ENCODE measurements at places on chromosomes 5 and 9.

- no peak for DNase-seq
These were observed 16.3 kb upstream of the LTC4S start for GRCh38 chr5:179777456-179777855.

DNA sequence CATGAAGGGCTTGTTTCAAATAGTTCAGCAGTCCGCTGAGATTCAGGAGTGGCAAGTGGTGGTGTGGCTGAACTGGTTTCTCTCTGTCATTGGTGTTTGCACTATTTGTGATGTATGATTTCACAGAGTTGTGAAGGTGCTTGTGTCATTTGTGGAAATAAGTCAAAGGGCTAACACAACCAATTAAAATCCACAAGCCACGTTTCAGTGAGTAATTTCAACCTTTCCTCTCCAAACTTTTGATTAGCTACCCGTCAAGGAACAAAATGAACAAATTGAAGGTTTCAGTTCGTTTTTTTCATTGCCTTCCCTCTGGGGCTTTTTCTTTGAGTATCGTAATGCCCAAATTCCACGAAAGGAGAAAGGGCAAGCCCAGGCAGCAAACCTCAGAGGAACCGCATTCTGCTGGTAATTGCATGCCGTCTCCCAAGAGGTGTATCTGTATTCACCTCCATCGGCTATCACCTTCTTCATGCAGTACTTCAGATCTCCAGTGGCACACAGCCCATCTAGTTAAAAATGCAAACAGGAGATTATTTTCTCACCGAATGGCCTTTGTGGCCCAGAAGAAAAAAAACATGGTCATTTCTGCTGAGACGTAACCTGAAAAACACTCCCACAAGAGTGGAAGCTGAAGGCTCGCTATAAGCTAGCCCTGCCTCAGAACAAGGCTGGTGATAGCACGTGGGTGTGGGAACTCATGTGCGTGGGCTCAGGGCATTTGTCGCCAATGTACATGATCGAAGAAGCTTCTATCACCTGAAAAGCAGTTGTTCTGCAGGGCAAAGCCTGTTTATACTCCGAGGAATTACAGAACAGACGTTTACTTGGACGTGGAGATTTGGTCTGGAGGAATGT is 197.1 kb downstream of the NR3C1 start:
- no peak for DNase-seq

DNA sequence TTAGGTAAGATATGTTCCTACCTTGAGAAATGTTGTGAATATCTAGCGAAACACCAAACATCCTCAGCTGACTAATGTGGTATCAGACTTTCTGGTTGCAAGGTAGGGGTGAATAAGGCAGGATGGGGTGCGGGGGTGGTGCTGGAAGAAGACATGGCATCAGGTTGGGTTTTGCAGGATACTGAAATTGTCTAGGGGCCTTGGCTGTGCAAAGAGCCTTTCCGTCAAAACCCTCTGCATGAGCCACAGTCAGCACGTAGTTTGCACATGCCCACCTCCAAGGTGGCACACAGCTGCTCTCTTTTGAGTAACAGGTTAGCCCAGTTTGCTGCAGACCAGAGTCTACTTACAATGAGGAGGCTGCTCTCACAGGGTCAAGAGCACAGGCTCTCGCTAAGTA is 42.0 kb downstream of the SFXN1 start:
- no peak for DNase-seq

DNA sequence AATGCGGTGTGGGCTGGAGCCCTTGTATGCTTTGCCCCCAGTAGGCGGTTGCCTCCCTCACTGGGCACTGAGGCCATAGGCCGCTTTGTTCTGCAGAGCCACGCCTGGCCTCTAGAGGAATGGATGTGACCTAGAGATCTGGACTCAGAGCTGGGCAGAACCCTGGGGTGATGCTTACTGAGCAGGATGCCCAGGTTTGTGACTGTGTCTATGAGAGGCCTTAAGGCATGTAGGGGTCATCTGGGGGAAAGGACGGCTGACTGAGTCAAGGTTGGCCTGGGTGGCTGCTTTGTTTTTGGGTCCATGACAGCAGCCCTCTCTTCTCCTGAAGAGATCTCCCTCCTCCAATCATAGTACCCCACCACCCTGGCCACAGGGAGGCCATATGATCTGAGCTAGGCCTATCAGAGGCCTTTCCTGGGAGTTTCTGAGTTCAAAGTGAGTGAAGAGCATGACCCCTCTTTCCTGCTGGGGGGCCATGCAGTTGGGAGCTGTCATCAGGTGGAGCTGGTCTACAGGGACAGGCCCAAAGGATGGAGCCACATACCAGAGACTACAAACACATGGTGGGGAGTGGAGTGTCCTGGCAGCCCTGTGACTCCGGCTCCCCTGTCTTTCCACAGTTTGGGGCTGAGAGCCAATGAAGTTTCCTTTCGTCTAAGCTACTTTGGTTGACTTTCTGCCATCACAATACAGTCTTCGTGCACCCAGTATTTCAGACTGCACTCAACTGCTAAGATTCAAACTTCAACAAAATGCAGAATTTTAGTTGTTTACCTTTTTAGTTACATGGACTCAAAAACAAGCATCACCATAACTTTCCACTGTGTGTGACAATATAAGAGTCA is 165.4 kb downstream of the AUH start:
- no peak for DNase-seq

GRCh38 chr5:84870369-84870768 is 485.7 kb upstream of the EDIL3 start:
- no peak for DNase-seq

GRCh38 chr5:110195288-110195687 is 505.6 kb downstream of the MAN2A1 start:
- no peak for DNase-seq

DNA sequence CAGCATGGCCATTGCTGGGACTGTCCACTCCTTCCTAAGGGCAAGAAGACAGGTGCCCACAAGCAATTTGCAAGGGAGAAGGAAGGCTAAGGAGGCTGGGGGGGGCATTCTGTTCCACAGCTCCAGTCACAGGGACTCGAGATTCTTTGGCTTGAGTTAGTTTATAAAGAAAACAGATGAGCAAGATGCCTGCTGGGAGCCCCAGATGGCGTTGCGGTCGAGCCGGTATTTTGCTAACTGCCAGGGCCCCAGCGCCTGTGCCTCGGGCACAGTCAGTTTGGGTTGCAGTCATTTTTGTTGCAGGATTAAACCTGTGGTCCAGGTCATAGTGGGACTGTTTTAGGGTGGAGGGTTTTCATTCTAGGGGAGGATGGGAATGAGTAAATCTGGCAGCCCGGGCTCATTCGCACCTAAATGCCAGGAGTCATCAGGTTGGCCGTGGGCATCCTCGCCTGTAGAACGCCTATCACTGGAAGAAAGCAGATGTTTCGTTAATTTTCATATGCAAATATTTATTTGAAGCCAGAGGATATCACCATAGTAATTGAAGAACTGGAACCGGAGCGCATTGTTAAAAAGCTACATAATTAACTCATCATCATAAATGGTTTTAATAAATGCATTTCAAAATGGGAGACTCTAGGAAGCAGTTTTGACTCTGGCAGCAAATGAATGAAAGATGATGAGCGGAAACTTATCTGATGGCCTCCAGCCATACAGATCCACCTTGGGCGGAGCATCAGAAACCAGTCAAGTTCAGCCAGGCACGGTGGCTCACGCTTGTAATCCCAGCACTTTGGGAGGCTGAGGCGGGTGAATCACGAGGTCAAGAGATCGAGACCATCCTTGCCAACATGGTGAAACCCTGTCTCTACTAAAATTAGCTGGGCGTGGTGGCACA is 87.1 kb upstream of the FCN2 start:
- DNase-seq, result no peak

GRCh38 chr5:146015001-146015400 is 78.6 kb downstream of the SH3RF2 start:
- DNase-seq, result no peak

DNA sequence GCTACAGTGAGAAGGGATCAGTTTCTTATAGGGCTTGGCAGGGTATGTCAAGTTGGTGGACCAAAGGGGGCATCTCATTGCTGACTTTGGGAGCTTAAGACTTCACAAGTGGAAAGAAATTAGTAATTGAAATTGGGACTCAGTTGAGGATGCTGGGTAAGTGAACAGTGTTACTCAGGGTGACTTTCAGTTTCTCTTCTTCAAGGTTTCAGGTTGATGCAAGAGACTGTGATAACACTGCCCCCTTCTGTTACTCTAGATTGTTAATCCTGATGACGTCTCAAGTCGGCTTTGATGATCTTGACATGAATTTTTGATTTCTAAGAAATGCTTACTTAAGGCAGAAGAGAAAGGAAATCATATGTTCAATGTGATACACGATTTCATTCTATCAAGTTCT is 21.3 kb downstream of the KCTD16 start:
- DNase-seq, result peak; percentile 21

DNA sequence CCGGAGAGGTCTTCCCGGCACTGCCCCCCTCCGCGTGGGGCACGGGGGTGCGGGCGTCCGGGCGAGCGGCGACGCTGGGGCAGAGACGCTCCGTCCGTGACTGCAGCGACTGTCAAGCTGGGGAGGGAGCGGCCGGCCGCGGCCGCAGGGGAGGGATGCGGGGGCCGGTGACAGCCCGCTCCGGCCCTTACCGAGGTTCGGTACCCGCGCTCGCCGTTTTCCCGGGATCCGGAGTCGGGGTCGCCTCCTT is 400 bp downstream of the KDM4C start:
- DNase-seq, result no peak

DNA sequence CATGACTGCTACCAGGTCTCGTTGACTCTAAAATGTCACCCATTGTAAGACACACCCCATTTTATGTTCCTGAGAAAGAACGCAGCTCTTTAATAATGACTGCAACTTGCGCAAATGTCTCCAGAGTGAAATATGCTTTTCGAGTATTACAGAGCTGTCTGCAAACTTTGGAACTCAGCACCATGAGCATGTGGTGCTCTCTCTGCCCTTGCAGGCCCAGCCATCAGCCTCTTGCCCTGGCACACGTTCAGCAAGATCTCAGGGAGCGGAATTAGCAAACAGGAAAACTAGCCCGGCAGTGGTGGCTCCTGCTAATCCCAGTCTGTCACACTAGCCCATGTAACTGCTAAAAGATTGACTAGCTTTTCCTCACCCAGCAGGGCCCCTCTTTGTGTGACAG is 114.5 kb upstream of the SLC1A3 start:
- DNase-seq, result no peak

DNA sequence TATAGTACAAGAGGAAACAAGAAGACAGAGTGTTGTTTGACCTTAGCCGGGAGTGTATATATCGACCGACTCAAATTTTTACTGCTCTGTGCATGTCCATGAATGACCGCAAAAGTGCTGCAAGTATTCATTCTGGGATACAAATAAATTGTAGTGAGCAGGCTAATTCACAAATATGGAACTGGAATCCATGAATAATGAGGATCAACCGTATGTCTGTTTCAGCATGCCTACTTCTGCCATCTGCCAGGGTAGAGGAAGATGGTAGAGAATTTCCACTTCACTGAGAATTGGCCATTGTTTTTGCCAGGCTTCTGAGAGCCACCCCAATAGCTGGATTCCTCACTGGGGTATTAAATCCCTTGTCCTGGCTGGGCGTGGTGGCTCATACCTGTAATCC is 8.5 kb upstream of the RALGPS1 start:
- DNase-seq, result no peak

GRCh38 chr5:64807520-64807919 is 38.8 kb downstream of the CWC27 start:
- DNase-seq, result no peak

Data from activated T-cell treated with anti-CD3 and anti-CD28 coated beads for 24 hours (primary cell).